Activated CD8-positive, alpha-beta T cell treated with anti-CD3 and anti-CD28 coated beads for 36 hours (primary cell): ENCODE measurements at places on chromosomes 3 and 15. TPM values are rescaled to one million over a fixed set of nuclear protein-coding genes. Genes with fewer than 3 reads are reported as not detected.

Gene CORO2B
- not detected for total RNA-seq

GRCh38 chr3:138950006-138950644 is 3.1 kb downstream of the FOXL2NB start:
- DNase-seq, result peak; percentile 34

Gene CAV3
- not detected for total RNA-seq

Gene ADAMTS7
- 0.60 TPM for total RNA-seq

- no peak for DNase-seq
Measured at GRCh38 chr3:157275832-157276231, 115.9 kb upstream of the CCNL1 start.

GRCh38 chr15:71334434-71334833 is 219.2 kb downstream of the THSD4 start:
- DNase-seq, result no peak

Gene PLA2G4F
- total RNA-seq, result not detected

DNA sequence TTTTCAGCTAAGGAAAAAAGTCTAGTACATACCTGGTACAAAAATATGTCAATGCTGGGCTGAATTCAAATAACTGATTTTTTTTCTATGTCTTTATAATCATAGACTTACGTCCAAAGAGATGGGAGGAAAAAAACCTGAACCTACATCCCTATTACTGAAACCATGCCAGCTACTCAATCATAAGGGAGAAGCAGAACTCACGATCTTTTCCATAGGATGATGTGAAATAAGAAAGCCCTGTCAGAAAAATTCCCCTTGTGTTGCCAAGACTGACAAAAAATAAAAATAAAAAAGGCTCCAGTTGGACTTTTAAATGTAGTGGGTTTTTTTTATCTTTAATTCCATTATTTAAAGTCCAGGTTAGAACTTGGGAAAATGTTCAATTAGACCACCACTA is 3.3 kb downstream of the MSL2 start:
- no peak for DNase-seq

Gene TFG
- total RNA-seq, result 59.2 TPM

Gene MOBP
- total RNA-seq, result not detected

DNA sequence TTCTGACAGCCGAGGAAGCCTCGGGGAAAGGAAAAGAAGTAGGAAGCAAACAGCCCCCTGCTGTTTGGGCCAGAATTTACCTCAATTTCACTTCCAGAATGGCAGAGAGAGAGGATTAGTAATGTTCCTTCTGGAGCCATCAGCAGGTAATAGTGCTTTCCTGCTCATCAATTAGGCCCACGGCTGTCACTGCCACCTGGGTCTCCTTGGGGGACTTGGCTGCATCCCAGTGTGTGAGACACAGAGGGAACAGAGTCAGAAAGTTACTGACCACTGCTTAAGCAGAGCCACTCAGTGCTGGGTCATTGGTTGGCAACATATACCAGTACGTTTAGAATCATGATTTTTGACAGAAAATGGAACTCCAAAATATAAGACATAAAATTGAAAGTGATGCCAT is 397.0 kb downstream of the EPHA3 start:
- no peak for DNase-seq

DNA sequence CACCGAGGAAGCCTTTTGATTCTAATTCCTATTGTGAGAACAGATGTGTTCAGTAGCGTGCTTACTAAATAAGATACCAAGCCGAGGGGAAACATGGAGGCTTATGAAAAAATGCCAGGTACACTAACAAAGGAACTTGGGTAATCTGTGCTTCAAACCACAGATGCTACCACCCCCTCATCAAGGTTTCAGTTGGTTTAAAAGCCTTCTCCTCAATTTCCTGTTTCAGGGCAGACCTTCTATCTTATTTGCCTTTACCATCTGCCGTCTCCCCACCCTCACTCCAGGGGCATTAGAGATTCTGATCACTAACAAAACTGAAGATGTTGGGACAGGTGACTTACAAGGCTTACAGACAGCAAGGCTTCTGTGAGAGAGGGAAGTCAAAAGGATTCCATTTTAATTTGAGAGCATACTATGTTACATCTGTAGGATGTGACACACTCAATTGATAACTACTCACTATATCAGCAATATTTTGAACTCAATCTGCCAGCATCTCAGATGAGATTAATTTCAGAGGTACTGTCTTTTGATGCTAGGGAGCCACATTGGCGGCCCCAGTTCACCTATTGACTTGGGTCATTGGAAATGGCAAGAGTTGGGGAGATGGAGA is 60.6 kb upstream of the PLCL2 start:
- DNase-seq, result peak; percentile 68

Gene INAFM2
- 16.9 TPM for total RNA-seq

GRCh38 chr15:77033417-77033728 is 37.5 kb downstream of the TSPAN3 start:
- DNase-seq, result no peak

Gene RYK
- total RNA-seq, result 19.8 TPM

DNA sequence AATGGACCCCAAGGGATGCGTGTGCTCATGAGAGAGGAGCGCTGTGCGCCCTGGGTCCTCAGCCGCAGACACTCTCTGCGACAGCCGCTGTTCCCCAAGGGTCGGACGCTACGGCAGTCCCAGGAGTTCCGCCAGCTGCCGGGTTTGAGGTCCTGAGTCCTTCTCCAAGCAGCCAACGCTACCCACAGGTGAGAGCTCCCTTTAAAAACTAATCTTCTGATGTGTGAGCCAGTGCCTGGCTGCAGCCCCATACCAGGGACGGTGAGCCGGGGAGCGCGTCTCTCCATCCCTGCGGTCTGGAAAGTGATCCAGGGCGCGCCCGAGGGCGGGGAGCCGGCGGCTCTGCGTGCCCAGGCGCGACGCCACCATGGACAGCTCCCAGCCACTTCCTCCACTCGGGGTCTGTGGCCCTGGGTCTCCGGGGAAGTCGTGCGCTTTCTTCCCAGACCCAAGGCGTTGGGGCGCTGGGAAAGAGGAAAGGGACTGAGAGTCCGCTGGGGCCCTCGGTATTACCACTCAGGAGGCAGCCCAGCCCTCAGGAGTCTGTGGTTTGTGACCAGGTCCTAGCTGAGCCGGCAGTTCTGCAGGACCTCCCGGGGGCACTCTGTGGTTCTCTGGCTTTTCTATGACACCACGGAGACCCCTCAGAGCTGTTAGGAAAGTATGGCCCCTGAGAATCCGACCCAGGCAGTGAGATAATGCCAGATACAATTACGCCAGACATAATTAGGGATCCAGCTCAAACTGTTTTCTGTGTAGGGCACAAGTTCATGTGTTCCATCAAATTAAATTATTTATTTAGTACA is 1.4 kb downstream of the CEMIP start:
- DNase-seq, result peak; percentile 29

GRCh38 chr15:66964111-66964738 is 101.2 kb upstream of the SMAD3 start:
- DNase-seq, result no peak

DNA sequence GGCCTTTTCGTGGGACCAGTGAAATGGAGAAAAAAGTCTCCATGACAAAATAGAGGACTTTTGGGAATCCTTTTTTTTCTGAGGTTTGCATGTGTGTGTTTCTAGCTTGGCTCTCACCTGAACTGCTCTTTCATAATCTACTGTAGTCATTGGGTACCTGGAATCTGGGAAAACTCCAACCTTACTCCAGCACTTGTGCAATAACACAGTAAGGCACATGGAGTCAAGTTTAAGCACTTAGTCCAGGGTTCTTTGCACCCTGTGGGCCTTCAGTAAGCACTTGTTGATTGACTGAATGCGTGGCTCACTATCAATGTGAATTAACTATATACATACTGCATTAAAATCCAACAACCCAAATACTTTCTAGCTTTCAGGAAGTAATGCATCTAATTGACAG is 299.5 kb downstream of the ZBTB20 start:
- DNase-seq, result no peak

GRCh38 chr3:193932136-193932535 is 203.8 kb upstream of the HES1 start:
- no peak for DNase-seq

- no peak for DNase-seq
Measured at GRCh38 chr3:23075496-23075895, 127.6 kb upstream of the UBE2E2 start.

GRCh38 chr3:13457593-13457992 is 22.5 kb upstream of the HDAC11 start:
- no peak for DNase-seq

Gene TMPRSS7
- not detected for total RNA-seq

- DNase-seq, result no peak
Measured at GRCh38 chr3:44039006-44039405, 202.7 kb upstream of the TOPAZ1 start.

Gene MED12L
- total RNA-seq, result 2.9 TPM

Gene CATSPER2
- total RNA-seq, result 6.6 TPM

GRCh38 chr15:60964527-60964926 is 264.6 kb downstream of the RORA start:
- no peak for DNase-seq

GRCh38 chr3:77188210-77188609 is 148.3 kb downstream of the ROBO2 start:
- DNase-seq, result no peak

DNA sequence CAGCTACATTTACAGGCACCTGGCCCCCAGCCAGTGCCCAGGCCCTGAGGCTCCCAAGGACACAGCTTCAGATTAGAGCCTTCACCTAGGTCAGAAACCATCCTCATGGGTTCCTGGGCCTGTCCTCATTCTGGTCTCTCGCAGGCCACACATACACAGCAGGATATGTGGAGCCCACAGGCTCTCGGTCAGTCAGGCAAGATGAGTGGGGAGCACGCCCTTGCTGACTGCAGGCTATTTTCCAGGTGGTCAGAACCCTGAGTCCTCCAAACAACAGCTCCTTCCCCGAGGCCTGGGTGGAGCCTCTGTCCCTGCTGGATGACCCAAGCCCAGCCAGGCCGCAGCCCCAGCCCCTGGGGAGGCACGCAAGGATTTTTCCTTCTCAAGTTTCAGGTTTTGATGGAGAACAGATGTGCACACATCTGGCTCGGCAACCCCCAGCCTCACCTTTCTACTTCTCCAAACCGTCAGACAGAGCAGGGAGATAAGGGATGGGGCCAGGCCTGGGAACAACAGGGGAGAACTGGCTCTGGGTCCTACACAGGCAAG is 1.6 kb downstream of the STRA6 start:
- DNase-seq, result no peak

Gene HPS3
- 18.2 TPM for total RNA-seq

Gene NPAP1
- not detected for total RNA-seq

- no peak for DNase-seq
Measured at GRCh38 chr3:52234516-52235447, 4.2 kb downstream of the TWF2 start.

DNA sequence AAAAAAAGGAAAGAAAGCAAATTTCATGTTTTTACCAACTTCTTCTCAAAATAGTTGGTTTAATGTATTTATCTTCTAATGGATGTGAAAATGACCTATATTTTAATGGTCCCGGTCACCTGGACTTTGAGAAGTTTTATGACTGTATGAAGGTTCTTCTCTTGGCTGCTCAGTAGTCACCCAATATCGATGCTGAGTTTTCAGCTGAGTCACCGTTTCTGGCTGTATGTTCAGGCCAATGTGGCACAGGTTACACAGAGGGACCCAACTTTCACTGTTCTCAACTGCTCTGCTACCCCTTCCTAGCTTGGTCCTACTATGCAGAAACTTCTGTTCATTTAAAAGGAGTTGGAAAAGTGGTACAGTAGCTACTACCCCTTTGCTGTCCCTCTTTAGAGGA is 25.8 kb downstream of the VGLL3 start:
- no peak for DNase-seq

GRCh38 chr3:139440639-139441556 is 35.4 kb downstream of the RBP2 start:
- no peak for DNase-seq

DNA sequence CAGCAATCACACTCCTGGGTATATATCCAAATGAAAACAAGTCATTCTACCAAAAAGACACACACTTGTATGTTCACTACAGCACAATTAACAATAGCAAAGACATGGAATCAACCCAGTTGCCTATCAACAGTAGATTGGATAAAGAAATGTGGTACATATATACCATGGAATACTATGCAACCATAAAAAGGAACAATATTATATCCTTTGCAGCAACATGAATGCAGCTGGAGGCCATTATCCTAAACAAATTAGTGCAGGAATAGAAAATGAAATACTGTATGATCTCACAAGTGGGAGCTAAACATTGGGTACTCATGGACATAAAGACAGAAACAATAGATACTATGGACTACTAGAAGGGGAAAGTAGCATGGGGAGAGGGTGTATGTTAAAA is 224.7 kb downstream of the CLSTN2 start:
- no peak for DNase-seq

DNA sequence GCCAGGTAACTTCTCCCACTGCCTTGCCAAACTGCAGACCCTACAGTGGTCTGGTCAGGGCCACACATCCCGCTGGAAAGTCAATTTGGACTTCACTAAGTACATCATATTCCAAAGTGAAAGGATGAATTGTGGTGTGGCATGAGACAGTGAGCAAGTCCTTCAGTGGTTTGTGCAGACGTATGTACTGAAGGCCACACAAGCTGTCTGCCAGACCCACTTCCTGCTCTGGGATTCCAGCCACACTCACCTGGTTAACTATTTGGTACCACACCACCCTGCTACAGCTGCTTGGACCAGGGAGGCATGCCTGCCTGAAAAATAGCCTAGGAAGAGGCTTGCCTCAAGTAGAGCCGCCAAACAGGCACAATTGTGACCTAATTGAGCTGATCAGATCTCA is 94.1 kb upstream of the STRIT1 start:
- DNase-seq, result no peak

DNA sequence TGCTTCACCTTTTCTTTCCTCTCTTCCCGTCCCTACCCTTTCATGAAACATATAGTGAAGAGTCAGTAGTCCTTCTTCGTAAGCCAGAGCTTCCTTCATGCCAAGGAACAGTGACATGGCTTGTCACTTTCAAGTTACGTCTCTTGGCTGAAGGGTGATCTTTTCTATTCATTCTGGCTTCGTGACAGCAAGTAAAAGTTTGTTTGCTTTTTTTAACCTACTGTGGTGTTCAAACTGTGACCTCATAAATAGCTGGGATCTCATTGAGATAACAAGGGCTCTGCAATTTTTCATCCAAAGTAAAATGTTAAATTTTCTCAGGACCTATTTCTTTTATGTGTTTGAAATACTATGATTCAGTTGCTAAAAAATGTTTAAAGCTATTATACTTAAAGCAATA is 10.5 kb downstream of the CDIN1 start:
- DNase-seq, result no peak

GRCh38 chr15:43329960-43330779 is at the start of gene LCMT2:
TSS of gene LCMT2 (minus strand) at chr15:43330573. CDS start at chr15:43330489, 84 bp downstream.
- DNase-seq, result peak; percentile 93
